PC-3 (cell line): ENCODE measurements at places on chromosomes 4 and X. TPM values are rescaled to one million over a fixed set of nuclear protein-coding genes. Genes with fewer than 3 reads are reported as not detected.

Gene RBM41
- total RNA-seq: 12.8 and 14.2 TPM in 2 replicates

Gene NSG1
- total RNA-seq: not detected in 2 replicates

Gene XG
- not detected in 2 replicates for total RNA-seq

Gene MPP1
- 18.3 and 18.8 TPM in 2 replicates for total RNA-seq

Gene MAGEH1
- 2.4 and 2.7 TPM in 2 replicates for total RNA-seq

Gene CCSER1
- total RNA-seq: 6.0 and 10.1 TPM in 2 replicates

Gene SPATA4
- total RNA-seq: 0.15 TPM in 1 of 2 replicates, not detected in the other

Gene ZNF630
- 2.5 and 4.4 TPM in 2 replicates for total RNA-seq

DNA sequence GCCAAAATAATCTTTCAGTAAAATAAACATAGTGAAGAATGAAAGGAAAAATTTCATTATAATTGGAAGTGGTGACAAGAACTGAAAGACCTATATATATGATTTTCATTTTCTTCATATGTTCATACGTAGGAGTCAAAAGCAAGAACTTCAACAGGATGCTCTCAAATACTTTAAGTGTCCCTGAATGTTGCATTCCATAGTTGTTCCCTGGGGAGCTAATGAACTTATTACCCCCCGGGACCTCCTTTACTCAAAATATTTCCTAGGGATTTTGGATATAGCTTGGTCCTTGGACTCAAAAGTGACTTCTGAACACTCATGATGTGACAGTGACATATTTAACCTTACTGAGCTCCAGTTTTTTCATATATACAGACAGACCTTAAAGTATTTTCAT is 44.9 kb upstream of the NDST4 start:
- H3K27ac ChIP-seq: no peak overlapping the region
- DNase-seq: no peak
- H3K4me1 ChIP-seq: no peaks in the 10 kb centered on the region
- no peak overlapping the region for H3K4me3 ChIP-seq
- no peaks in the 10 kb centered on the region for H3K27me3 ChIP-seq

- peaks cover 57% of the 10 kb centered on the region for H3K27me3 ChIP-seq
- no peak overlapping the region for H3K27ac ChIP-seq
- H3K36me3 ChIP-seq: no peaks in the 10 kb centered on the region
- no peak overlapping the region for H3K4me3 ChIP-seq
- no peaks in the 10 kb centered on the region for H3K4me1 ChIP-seq
These were observed 108.8 kb upstream of the KIT start for GRCh38 chr4:54548831-54549460.

DNA sequence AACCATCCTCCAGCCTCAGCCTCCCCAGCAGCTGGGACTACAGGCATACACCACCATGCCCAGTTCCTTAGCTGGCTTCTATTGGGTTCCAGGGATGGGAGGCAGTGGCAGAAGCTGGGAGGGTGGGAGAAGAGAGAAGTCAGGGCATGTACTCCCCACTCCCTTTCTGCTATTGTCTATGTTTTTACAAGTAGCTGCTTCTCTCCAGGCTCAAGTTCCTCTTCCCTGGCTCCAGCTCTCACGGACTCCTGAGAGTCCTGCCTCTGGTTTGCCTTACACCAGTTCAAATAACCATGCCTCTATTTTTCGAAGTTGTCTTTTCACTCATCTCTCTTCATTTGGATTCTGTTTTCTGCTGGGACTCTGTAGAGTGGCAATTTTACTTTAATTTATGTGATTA is 2.9 kb downstream of the TBC1D9 start:
- no peak overlapping the region for H3K4me3 ChIP-seq
- H3K36me3 ChIP-seq: peaks cover 6% of the 10 kb centered on the region; the same call in 1 of the 2 replicates
- no peaks in the 10 kb centered on the region for H3K27me3 ChIP-seq
- no peak overlapping the region for H3K27ac ChIP-seq
- H3K4me1 ChIP-seq: peaks cover 10% of the 10 kb centered on the region; the same call in 1 of the 2 replicates

GRCh38 chr4:140296335-140297220 is 76.9 kb upstream of the SCOC start:
- H3K27ac ChIP-seq: peak overlapping the region; percentile 11
- peaks cover 31% of the 10 kb centered on the region for H3K4me1 ChIP-seq
- peak; percentile 56 for DNase-seq
- H3K36me3 ChIP-seq: no peaks in the 10 kb centered on the region

DNA sequence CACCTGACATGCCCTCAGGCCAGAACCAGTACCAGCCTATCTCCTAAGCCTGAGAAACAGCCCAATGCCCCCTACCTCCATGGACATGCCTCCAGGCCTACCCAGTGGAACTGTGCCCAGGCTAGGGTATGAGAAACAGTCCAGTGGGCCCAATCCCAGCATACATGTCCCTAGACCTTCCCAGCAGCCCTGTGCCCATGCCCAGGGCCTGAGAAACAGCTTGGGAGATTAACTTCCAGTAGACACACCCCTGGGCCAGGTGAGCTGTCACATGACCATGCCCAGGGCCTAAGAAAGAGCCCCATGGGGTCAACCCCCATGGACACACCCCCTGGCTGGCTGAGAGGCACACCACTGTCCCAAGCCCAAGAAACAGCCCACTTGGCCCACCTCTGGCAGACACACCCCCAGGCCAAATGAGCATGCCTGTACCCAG is 78.8 kb downstream of the CBR4 start:
- H3K27ac ChIP-seq: no peak overlapping the region
- H3K27me3 ChIP-seq: no peaks in the 10 kb centered on the region
- H3K36me3 ChIP-seq: peaks cover 41% of the 10 kb centered on the region
- no peak overlapping the region for H3K4me3 ChIP-seq

GRCh38 chr4:78426972-78427371 is 124.6 kb upstream of the ANXA3 start:
- H3K27ac ChIP-seq: no peak overlapping the region
- H3K4me1 ChIP-seq: no peaks in the 10 kb centered on the region
- H3K4me3 ChIP-seq: no peak overlapping the region
- H3K27me3 ChIP-seq: no peaks in the 10 kb centered on the region
- no peaks in the 10 kb centered on the region for H3K36me3 ChIP-seq
- DNase-seq: no peak
